Panc1 (cell line): ENCODE measurements at places on chromosomes 3 and 15. TPM values are rescaled to one million over a fixed set of nuclear protein-coding genes. Genes with fewer than 3 reads are reported as not detected.

DNA sequence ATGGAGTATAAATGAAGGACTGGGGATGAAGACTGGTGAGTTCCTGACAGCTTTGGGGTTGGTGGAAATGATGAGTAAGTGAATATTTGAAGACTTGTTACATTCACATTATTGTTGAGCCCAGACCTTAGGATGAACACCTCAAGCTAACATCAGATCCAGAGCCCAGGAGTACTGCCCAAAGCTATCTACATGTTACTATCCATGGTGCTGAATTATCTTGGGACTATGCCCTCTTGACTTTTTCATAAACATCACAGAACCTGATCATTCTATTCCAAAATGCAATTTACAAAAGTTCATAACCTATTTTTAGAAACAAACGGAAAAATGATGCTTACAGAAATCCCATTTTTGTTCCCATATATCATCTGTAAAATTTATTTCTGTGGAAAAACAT, 613.3 kb downstream of the TUSC7 start:
- no peak for DNase-seq
- H3K4me1 ChIP-seq, result no peaks in the 10 kb centered on the region
- no peaks in the 10 kb centered on the region for H3K27me3 ChIP-seq

GRCh38 chr3:150743508-150743907, 19.5 kb downstream of the SIAH2 start:
- H3K4me3 ChIP-seq, result no peak overlapping the region
- H3K27ac ChIP-seq, result no peak overlapping the region
- H3K27me3 ChIP-seq, result no peaks in the 10 kb centered on the region
- peaks cover 7% of the 10 kb centered on the region; the same call in 1 of the 2 replicates for H3K4me1 ChIP-seq

ANKRD63 gene
- total RNA-seq, result 0.72 TPM

DYNLT2B gene
- total RNA-seq, result 41.4 TPM

CATSPER2 gene
- 3.5 TPM for total RNA-seq

TMC3 gene
- total RNA-seq, result not detected
